ENCODE measurements at places on chromosomes 3 and 15.

- DNase-seq: no peak
Measured at GRCh38 chr15:85793641-85794597, 806 bp downstream of the KLHL25 start.

DNA sequence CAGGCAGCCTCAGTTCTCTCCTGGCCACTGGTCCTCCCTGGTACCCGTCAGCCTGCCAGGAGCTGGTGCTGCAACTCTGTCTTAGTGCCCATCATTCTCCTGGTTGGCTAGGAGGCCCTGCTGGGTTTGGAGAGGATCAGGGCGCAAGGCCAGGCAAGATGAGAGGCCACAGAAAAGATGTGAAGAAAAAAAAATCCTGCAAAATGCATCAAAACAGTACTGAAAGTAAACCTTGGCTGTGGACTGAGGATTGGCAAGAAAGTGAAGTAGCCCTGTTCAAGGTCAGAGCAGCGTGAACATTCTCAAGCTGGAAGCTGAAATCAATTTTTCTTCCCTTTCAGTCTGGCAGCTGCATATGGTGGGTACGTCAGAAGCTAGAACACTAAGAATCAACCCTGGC is 74.2 kb downstream of the GTF2E1 start:
- DNase-seq: peak; percentile 73

GRCh38 chr3:119861681-119862080 is 79.8 kb downstream of the NR1I2 start:
- DNase-seq: no peak

DNA sequence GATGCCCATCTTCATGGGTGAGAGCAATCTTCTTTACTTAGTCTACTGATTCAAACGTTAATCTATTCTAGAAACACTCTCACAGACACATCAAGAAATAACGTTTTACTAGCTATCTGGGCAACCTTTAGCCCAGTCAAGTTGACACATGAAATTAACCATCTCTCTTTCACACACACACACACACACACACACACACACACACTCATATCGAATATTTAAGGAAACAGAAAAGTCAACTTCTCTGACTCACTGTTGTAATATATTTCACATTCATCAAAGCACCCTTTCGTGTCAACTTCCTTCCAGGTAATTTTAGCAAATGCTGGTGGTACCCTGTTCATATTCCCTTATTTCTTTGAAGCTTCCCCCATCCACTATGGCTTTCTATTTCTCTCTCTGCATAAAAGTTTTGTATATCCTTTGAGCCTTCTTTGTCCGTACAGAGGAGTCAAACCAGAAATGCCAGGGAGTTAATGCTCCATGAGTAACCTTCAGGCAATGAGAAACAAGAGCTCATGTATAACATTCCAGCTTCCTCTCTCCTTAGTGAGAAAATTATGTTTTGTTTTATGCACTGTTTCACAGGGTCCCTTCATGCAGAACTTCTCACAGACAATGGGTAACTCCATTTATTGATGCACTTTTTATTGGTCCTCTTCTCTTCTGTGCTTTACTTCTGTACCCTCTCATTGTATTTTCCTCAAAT is 335.5 kb upstream of the CBLB start:
- DNase-seq: no peak

DNA sequence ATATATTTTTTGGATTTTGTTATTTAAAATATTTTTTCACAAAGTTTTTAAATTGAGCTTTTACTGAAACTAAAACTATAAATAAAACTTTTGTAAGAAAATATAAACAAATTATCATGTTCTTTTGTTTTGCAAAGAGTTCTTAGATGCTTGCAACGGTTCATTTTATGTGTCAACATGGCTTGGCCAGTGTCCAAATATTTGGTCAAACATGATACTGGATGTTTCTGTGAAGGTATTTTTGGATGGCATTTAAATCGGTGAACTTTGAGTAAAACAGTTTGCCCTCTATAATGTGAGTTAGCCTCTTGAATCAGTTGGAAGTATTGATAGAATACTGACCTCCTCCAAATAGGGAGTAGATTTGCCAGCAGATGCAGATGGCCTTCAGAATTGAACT is 612.6 kb upstream of the NECTIN3 start:
- DNase-seq: no peak

DNA sequence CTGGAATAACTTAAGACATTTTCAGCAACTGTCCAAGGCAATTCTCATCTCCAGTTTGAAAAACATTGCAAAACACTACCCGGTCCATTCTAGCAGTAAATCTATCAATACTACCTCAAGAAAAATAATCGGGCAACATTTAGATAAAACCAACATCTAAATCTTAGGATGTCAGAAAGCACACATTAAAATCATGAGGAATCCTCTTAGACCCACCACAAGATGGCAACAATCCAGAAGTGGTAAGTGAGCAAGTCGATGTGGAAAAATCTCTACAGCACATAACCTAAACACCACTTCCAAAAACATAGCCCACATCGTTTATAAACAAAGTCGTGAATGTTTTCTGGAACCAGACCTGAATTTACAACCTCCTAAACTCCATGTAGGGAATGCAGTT is 5.7 kb downstream of the PLCH1 start:
- no peak for DNase-seq

GRCh38 chr15:69511716-69512340 is 59.2 kb downstream of the RPLP1 start:
- no peak for DNase-seq

GRCh38 chr3:53998980-53999379 is 107.3 kb upstream of the SELENOK start:
- no peak for DNase-seq

DNA sequence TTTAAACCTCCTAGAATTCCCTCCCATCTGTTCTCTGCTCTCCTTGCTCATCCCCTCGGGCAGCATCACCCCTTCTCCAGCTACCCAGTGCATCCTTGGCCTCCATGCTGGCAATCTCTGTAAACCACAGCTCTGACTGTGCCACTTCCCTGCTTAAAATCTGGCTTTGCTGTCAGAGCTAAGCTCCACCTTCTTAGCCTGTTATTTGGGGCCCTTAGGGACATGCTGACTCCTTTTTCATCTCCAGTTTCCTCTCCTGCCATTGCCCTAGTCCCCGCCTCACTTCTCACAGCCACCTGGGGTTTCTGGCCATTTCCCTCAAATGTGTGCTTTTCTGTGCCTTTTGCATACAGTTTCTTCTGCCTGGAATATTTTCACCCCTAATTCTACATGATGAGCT is 5.7 kb downstream of the SLC6A20 start:
- DNase-seq: no peak

GRCh38 chr15:79090487-79091203 is at the start of gene RASGRF1:
RASGRF1 (minus strand) TSS chr15:79090780; CDS start chr15:79090498, 282 bp downstream.
- peak; percentile 42 for DNase-seq

GRCh38 chr3:197364410-197365071 is 66.1 kb upstream of the DLG1 start:
- DNase-seq: no peak

Measured in pons (tissue), 1 donor.